C1 segment of cervical spinal cord (tissue), 14 donors: ENCODE measurements at places on chromosomes 3 and 15.

- DNase-seq, result no peak
Measured at GRCh38 chr3:4711680-4711992, 218.5 kb downstream of the ITPR1 start.

DNA sequence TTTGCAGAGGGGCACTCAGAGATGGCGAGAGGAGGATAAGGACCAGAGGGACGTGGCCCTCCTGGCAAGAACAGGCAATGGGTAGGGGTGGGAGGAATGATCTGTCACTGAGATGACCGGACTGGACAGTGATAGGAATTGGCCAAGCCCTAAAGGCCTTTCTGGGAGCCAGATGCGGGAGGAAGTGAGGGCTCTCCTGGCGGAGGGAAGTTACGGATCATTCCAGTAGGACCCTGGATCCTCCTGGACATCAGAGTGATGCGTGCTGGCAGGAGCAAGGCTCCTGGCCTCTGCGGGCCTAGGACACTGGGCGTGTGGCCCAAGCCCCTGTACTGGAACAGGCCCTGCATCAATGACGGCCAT is 23.4 kb downstream of the KIF7 start:
- DNase-seq, result no peak

GRCh38 chr3:197196192-197196591 is 102.2 kb downstream of the DLG1 start:
- DNase-seq, result no peak

GRCh38 chr3:143596957-143597642 is 251.2 kb downstream of the SLC9A9 start:
- DNase-seq, result no peak

- DNase-seq, result no peak
Measured at GRCh38 chr15:38795471-38796245, 231.0 kb upstream of the RASGRP1 start.

DNA sequence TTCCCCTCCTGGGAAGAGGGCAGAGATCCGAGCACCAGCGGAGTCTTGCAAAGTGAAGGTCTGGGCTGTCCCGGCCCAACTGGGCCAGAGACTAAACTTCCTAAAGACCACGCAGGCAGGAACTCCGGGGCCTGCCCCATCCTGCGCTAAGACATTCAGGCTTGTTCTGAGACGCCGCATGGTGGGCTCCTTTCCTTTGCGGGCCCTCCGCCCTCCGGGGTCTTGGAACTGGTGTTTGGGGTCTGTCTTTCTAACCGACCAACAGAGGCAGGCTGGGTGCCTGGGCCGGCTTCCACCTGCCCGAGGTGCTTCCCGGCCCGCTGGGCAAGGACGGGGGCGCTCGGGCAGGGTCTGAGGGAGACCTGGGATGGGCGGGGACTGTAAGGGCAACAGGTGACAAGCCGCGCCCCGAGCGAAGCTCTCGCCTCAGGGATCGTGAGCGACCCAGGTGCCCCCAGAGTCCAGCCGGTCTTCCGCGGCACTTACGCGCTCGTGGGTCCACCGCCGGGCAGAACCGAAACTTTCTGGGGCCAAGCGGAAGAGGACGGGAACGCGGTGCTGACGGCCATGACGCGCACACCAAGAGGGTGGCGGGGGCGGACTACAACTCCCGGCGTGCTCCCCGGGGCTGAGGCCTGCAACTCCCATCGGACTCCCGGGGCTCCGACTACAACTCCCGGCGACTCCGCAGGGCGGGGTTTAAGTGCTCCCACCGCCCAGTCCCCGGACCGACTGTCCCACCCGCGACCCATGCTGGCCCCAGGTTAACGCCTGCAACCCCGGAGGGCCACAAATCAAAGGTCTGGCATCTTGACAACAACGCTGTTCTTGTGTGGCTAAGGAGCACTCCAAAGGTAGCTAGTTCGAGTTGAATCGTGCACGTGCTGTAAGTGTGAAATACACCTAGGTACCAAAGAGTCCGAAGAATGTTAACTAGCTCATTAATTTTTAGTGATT is at the start of gene FYCO1:
TSS of gene FYCO1 (minus strand) at position 589 of the 957 bp plus-strand sequence. CDS start 10,914 bp downstream, outside the sequence.
- peak; percentile 51 for DNase-seq
